ENCODE measurements at places on chromosomes 6 and 20.
A peak's percentile ranks its signal among the peaks of the same experiment; 100 is the strongest.

- DNase-seq = no peak
Observed at GRCh38 chr6:62445521-62445920, 159.5 kb upstream of the KHDRBS2 start.

- DNase-seq = no peak
Observed at GRCh38 chr6:13006578-13007300, 290.2 kb downstream of the PHACTR1 start.

DNA sequence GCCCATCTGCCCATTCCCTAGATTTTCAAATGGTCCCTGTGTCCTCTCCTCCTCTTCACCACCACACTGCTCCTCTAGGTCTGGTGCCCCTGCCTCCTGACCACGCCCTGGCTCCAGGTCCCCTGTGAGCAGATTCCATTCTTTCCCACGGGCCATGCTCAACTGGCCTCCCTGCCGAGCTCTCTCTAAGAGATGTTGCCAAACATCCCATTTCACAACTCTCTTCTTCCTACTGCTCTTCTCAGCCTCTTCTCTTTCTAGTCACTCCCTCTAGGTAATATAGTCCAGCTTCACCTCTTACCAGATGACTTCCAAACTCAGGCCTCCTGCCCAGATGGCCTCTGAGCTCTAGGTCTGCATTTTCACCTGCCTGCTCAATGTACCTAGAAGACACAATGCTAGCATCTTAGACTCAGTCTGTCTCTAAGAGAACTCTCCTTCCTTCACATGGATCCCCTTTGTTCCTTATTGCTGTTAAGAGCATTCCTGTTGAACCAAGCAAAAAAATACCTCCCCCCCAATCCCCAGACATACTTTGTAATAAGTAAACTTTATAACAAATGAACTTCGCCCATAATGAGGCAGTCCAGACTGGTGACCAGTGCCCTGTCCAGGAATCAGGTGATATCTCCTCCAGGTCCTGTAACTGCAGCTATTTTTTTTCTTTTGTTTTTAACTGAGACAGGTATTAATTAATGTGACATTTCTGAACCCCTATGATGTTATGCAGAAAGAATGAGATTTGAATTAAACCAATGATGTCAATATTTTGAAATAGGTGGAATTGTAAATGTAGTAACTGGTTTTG is 79.0 kb downstream of the LYRM4 start:
- DNase-seq = no peak

- DNase-seq = no peak
Observed at GRCh38 chr6:136553166-136553787, 3.1 kb upstream of the MAP7 start.

DNA sequence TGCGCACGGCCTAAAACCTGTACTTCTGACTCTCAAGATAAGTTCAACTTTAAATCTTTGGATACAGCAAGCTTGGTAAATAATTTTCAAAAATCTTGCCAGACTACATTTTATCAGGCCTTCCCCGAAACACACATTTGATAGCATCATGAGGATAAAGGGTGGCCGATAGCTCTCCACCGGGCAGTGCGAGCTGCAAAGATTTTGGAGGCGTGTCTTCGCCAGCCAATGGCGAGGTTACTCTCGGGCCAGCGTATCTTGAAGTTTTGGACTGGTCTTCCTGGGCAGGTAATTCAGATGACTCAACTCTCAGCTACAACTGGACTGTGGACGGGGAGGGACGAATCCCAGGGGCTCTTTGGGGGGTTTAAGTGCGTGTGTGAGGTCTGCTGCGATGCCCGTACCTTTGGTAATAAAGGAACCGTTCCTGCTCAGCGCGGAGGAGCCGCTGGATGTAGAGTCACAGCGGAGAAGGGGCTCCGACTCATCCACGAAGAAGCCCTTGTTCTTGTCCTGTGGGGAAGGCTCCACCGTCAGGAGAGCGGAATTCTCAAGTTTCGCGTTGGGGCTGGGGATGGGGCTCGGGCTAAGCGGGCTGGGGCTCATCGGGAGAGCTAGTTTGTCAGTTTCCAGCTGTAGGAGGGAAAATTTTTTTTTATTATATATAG is 75.3 kb downstream of the TNFRSF21 start:
- DNase-seq = no peak

- DNase-seq = peak; percentile 51
Observed at GRCh38 chr6:151675746-151676459, 131.6 kb upstream of the ESR1 start.

DNA sequence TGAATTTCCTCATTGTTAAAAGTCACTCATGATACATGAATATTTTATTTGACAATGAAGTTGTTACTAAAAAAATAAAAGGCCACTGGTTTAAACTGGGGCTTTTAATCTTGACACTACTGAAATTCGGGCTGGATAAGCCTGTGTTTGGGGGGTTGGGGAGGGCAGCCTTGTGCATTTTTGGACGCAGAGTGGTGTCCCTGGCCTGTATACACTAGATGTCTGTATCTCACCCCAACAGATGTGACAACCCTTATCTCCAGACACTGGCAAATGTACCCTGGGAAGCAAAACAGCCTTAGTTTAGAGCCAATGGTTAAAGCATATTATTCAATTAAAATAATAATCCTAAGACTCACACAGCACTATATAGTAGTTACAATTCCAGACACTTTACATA is 24.8 kb downstream of the MAN1A1 start:
- no peak for DNase-seq

DNA sequence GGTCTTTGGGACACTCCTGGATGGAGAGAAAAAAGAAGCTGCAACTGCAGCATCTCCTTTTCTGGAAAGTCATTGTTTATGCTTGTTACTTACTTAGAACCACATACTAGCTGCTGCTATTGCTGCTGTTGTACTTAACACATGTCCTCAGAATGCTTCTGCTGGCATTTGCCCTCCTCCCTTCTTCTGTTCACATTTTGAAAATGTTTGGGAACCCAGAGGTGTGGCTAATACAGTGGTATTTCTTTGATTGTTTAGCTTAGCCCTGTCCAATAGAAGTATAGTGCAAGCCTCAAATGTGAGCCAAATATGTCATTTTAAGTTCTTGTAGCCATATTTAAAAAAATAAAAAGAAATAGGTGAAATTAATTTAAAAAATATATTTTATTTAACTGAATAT is 8.4 kb downstream of the DTD1 start:
- DNase-seq = no peak

GRCh38 chr6:1024587-1024986 is 287.3 kb upstream of the FOXQ1 start:
- no peak for DNase-seq

DNA sequence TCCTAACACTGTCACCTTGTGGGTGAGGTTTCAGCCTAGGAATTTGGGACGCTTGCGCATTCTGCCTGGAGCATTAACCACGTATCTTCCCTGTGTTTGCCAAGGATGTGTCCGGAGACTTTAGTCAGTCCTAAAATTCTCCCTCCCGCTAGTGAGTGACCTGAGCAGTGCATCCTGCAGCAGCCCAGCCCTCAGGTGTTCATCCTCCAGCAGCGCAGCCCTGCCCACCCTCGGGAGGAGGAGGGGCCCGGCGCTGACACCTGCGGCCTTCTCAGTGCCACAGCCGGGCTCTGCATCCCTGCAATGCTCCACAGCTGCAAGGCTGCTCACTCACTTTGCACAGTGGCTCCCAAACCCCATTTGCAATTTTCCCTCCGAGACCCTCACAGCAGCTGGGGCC is 79.5 kb downstream of the ERMARD start:
- no peak for DNase-seq

DNA sequence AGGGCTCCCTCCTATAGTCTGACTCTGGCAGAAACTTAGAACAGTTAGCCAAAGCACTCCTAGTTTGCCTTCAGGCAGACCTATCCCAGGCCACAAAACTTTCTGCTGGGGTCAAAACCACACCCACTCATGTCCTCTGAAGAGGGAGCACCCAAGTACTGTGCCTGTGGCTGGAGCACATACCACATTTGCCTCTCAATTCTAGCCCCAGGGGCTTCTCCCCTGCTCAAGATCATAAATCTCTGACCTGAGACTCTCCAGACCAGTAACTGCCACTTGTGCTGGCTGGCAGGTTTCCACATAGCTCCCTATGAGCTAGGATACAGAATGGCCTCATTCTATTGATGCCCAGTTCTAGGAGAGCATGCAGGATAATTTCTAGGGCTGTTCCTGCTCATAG is 781.0 kb downstream of the EYS start:
- no peak for DNase-seq

DNA sequence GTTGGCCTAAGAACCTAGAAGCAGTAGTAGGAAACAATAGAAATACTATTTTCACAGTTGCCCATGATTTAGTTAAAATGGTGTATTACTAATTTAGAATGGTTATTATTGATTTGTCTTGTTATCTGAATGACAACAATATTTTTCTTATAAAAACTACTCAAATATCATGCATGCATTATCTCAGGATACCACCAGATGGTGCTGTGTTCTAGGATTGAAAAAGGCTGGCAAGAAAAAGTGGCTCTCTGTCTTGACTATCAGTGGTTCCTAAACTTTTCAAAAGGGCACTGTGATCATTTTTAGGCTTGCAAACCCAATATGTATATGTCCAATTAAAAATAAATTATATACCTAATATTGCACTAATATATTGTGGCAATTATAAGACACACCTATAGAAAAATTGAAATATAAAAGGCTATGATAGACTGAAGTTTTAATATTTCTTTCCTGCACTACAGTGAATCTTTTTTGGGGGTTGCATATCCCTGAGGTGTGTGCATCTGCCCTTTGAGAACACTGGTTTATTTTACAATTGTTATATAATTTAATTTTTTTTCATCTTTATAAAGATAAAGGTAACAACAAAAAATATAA is 131.7 kb upstream of the MLIP start:
- DNase-seq = peak; percentile 20

- no peak for DNase-seq
Observed at GRCh38 chr6:6968357-6968730, 139.4 kb upstream of the RREB1 start.

DNA sequence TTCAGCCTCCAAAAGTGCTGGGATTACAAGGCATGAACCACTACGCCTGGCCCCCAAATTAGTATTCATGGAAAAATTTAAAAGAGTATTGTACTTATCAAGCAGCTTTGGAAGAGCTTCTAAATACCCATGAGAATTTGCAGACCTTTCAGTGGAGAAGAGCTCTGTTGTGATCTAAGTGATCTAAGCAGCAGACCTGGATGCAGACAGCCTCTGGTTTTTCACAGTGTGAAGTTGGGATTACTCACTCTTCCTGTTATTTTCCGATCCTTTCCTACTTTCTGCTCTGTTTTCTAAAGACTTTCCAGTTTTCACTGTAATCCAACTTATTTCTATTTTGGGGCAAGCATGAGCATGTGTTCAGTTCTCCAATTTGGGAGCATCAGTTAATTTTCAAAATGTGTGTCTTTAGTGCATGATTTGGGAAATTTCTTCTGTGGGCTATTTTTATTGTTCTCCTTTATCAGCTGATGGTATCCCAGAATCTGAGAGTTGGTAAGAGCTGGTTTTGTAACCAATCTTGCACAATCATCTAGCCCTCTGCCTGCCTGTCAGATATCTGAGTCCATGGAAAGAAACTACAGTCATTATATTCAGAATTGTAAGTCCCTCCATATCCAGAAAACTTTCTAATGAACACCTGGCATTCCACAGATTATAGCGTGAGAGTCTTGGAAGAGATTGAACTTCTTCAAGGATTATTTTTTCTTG is 207.7 kb upstream of the DTNBP1 start:
- no peak for DNase-seq

GRCh38 chr20:19074828-19075516 is 137.5 kb upstream of the SLC24A3 start:
- DNase-seq = peak; percentile 2

DNA sequence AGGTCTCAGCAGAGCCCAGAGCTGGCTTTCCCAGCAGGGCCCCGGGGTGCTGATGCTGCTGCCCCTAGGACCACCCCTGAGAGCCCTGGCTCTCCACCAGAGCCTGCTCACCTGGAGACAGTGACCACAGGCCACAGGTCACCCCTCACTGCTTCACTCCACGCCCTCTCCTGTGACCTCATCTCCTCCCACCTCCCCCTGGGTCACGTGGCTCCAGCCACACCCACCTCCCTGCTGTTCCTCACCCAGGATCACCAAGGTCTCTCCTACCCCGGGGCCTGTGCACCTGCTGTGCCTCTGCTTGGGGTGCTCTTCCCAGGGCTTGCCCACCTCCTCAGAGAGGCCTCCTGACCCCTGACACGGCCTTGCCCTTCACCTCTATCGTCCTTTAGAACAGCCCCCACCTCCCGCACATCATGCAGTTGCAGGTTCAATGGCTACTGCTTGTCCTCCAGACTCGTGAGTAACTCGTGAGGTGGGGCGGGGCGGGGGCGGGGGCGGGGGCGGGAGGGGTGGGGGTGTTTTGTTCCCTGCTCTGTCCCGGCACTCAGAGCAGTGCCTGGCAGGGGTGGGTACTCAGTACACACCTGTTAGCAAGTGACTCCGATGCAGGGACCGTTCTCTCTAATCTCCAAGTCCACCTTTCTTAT is 468.0 kb downstream of the PREX1 start:
- DNase-seq = no peak

- DNase-seq = no peak
Observed at GRCh38 chr20:37567671-37568588, 40.3 kb upstream of the BLCAP start.

- DNase-seq = no peak
Observed at GRCh38 chr6:17501982-17502704, 98.0 kb upstream of the FAM8A1 start.

Data from activated T-cell treated with anti-CD3 and anti-CD28 coated beads, Interleukin-2, amount 50 U/mL, for 72 hours (primary cell).